ENCODE measurements at places on chromosomes 12 and 14. TPM values are rescaled to one million over a fixed set of nuclear protein-coding genes. Genes with fewer than 3 reads are reported as not detected.

The IGFBP6 gene
- total RNA-seq = 21.7 TPM

The CLEC4C gene
- total RNA-seq = not detected

The PTCSC3 gene
- total RNA-seq = not detected

The LALBA gene
- not detected for total RNA-seq

- H3K4me1 ChIP-seq = no peaks in the 10 kb centered on the region
- DNase-seq = no peak
- H3K27ac ChIP-seq = peak overlapping the region; percentile 73
- H3K4me3 ChIP-seq = no peak overlapping the region
- H3K36me3 ChIP-seq = peaks cover 27% of the 10 kb centered on the region
- H3K27me3 ChIP-seq = no peaks in the 10 kb centered on the region
Observed at GRCh38 chr12:42090899-42091298, 53.8 kb downstream of the GXYLT1 start.

DNA sequence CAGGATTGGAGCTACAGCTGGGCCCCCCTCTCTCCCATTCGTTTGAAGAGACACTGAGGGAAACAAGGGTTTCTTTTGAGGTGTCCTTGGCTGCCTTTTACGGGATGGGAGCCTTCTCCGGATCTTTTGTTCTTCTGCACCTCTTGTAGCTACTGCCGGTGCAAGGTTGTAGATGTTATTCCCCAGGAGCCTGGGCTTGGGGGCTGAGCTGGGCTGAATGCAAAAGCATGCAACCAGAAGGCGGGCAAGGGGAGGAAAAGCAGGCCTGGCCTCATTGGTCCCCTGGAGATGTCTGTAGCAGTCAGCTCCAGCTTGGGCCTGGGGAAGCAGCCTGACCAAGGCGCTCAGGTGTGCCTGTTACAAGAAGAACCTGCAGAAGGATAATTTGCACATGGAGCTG is 110.3 kb downstream of the GCH1 start:
- H3K36me3 ChIP-seq = no peaks in the 10 kb centered on the region
- no peak overlapping the region for H3K4me3 ChIP-seq
- peaks cover 9% of the 10 kb centered on the region for H3K27me3 ChIP-seq
- no peak overlapping the region for H3K27ac ChIP-seq
- peak; percentile 51 for DNase-seq

- no peaks in the 10 kb centered on the region for H3K36me3 ChIP-seq
- H3K27me3 ChIP-seq = no peaks in the 10 kb centered on the region
- no peaks in the 10 kb centered on the region for H3K4me1 ChIP-seq
- no peak overlapping the region for H3K4me3 ChIP-seq
Observed at GRCh38 chr12:101885912-101886561, 8.7 kb downstream of the DRAM1 start.

- no peak for DNase-seq
- H3K36me3 ChIP-seq = no peaks in the 10 kb centered on the region
- no peak overlapping the region for H3K4me3 ChIP-seq
Observed at GRCh38 chr12:94954029-94954685, 49.3 kb downstream of the NDUFA12 start.

- H3K27ac ChIP-seq = no peak overlapping the region
- no peaks in the 10 kb centered on the region for H3K4me1 ChIP-seq
- no peak overlapping the region for H3K4me3 ChIP-seq
- DNase-seq = peak; percentile 24
- no peaks in the 10 kb centered on the region for H3K36me3 ChIP-seq
- H3K27me3 ChIP-seq = no peaks in the 10 kb centered on the region
Observed at GRCh38 chr12:5548152-5548943, 116.4 kb downstream of the NTF3 start.

GRCh38 chr14:27148143-27148542 is 550.3 kb upstream of the NOVA1 start:
- H3K27ac ChIP-seq = no peak overlapping the region
- no peaks in the 10 kb centered on the region for H3K27me3 ChIP-seq

DNA sequence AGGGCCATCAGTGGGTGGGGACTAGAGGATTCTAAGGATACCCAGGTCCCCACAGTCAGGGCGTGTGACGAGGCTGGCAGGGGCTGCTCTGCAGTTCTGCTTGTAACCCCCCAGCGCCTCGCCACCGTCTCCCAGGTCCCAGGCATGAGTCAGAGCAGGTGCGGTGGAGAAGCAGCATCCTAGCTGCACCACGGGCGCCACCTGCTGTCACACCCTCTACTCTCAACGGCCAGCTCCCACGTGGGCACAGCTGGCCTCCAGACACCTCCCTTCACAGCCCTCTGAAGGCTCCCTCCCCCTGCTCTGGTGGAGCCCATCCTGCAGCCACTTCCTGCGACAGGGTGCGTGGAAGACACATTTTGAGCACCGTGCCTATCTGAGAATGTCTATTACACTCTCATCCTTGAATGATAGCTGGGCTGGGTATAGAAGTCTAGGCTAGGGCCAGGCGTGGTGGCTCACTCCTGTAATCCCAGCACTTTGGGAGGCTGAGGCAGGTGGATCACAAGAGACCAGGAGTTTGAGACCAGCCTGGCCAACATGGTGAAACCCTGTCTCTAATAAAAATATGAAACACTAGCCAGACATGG is 6.9 kb upstream of the NUDT14 start:
- no peaks in the 10 kb centered on the region for H3K36me3 ChIP-seq
- no peak overlapping the region for H3K27ac ChIP-seq
- peaks cover under 1% of the 10 kb centered on the region for H3K4me1 ChIP-seq
- no peak for DNase-seq
- no peaks in the 10 kb centered on the region for H3K27me3 ChIP-seq
- no peak overlapping the region for H3K4me3 ChIP-seq

DNA sequence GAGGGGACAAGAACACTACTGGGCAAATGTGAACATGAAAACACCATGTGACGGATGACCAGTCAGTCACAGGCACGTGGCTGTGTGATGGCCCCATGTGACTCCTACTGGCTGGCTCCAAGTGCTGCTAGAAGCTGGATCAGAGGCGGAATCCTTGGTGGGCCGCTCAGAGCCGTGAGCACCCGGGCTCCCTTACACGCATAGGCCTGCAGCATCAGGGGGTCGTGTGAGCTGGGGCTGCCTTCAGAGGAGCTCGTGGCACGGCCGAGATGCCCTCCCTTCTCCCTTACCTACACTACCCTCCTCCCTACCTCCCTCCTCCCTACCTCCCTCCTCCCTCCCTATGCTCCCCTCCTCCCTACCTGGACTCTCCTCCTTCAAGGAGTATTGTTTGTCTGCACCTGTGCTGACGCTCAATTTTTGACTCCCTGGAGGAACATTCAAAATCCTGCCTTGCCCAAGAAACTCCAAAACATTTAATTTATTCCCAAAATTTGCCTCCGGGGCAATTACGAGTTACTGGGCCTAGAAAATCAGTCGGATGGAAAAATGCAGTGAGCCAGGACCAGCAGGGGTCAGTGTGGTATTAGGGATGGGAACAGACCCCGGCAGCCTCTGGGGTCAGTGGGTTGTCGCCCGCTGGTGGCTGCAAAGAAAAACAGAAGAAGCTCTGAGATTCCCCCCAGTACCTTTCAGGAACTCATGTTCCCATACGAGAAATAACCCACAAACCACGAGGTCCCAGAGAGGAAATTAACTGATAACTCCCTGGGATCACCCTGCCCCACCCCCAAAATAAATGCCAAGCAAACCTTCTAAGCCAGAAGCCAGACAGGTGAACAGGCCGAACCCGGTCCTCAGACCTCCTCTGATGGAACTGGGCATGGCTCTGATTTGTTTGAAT is 61.3 kb downstream of the C14orf132 start:
- peak; percentile 96 for DNase-seq
- H3K4me1 ChIP-seq = no peaks in the 10 kb centered on the region
- no peaks in the 10 kb centered on the region for H3K27me3 ChIP-seq
- no peaks in the 10 kb centered on the region for H3K36me3 ChIP-seq
- H3K27ac ChIP-seq = no peak overlapping the region

DNA sequence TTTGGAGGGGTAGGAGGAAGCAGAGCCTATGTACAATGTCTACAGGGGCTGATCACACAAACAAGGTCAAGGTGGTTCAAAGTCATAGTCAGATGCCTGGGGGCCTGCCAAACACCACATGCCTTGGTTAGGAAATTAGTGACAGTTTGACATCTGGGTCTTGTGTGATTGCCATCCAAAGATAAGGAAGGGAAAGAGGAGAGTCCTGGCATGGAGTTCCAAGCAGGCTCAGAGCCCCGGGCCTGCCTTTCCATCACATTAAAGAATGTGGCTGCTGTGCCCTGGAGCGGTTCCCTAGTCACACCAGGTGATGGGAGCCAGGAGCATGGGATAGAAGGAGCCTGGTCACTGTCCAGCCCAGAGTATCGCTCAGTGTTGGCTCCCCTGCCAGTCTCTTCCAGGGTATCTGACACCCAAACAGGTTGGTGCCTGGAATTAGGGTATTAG is 53.6 kb upstream of the BCL2L14 start:
- H3K27ac ChIP-seq = no peak overlapping the region
- DNase-seq = peak; percentile 58
- no peaks in the 10 kb centered on the region for H3K4me1 ChIP-seq
- H3K4me3 ChIP-seq = no peak overlapping the region

DNA sequence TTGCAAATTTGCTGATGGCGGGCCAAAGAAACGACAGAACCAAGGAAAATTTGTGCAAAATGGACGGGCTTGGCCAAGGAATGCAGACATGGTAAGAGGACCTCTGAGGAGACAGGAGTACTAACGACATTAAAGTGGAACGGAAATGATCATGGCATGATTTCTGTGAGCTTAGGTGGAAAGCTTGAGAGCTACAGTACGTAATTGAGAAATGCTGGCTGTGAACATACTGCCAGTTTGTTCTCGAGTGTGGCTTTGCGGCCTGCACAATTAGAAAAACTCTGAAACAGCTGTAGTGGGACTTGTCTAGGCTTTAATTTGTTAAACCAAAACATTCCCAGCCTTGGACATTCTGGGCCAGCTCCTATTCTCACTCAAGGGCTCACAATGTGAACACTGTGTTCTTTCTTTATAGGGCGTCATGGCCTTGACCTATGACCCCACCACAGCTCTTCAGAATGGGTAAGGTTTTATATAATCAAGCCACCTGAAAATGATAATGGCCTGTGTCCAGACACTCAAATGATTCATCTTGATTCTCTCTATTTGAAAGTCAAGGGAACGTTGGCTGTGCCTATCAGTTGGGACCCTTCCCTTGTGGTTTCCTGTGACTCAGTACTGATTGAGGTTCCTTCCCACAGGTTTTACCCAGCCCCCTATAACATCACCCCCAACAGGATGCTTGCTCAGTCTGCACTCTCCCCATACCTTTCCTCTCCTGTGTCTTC is 48.5 kb downstream of the BAZ2A start:
- H3K27me3 ChIP-seq = no peaks in the 10 kb centered on the region
- no peak overlapping the region for H3K4me3 ChIP-seq
- no peak overlapping the region for H3K27ac ChIP-seq
- no peak for DNase-seq

- H3K4me3 ChIP-seq = no peak overlapping the region
- no peaks in the 10 kb centered on the region for H3K36me3 ChIP-seq
- no peak overlapping the region for H3K27ac ChIP-seq
- peak; percentile 53 for DNase-seq
- H3K4me1 ChIP-seq = no peaks in the 10 kb centered on the region
Observed at GRCh38 chr14:54640506-54640905, 73.6 kb downstream of the SAMD4A start.

GRCh38 chr14:74535756-74536325 is 42.3 kb downstream of the ISCA2 start:
- H3K4me1 ChIP-seq = no peaks in the 10 kb centered on the region
- no peaks in the 10 kb centered on the region for H3K27me3 ChIP-seq
- no peaks in the 10 kb centered on the region for H3K36me3 ChIP-seq
- DNase-seq = no peak
- H3K27ac ChIP-seq = no peak overlapping the region

- H3K27me3 ChIP-seq = no peaks in the 10 kb centered on the region
- H3K36me3 ChIP-seq = no peaks in the 10 kb centered on the region
- no peaks in the 10 kb centered on the region for H3K4me1 ChIP-seq
- H3K27ac ChIP-seq = no peak overlapping the region
- no peak overlapping the region for H3K4me3 ChIP-seq
- no peak for DNase-seq
Observed at GRCh38 chr12:26088998-26089397, 35.8 kb downstream of the BHLHE41 start.

DNA sequence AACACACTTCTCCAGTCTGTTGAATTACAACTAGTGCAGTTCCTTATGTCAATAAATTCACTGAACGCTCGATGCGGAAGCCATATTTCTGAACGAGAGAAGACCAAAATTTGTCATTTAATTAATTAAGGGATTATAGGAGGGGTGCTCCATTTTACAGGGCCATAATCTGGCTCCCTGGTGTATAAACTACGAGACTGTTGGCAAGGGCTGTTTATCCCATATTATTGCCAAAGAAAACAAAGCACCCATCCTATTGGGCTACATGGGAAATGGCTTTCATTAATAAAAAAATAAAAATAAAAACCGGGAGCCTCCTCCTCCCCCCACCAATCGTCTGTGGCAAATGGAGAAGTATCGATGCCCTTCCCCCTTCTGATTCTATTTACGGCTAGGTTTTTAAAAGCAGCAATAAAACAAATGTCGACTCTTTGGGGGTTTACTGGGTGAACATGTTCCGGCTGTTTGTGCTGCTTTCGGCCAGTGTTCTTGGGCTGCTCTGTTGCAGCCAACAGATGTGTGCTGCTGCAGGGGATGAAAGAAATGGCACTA is 24.8 kb downstream of the ATF7 start:
- peaks cover 20% of the 10 kb centered on the region for H3K36me3 ChIP-seq
- no peaks in the 10 kb centered on the region for H3K4me1 ChIP-seq
- no peak overlapping the region for H3K27ac ChIP-seq
- DNase-seq = no peak
- H3K27me3 ChIP-seq = no peaks in the 10 kb centered on the region

GRCh38 chr12:6966351-6966750 is 4.1 kb downstream of the PHB2 start:
- DNase-seq = no peak
- H3K27me3 ChIP-seq = no peaks in the 10 kb centered on the region
- no peak overlapping the region for H3K4me3 ChIP-seq

- no peak for DNase-seq
- H3K36me3 ChIP-seq = peaks cover 29% of the 10 kb centered on the region
- no peak overlapping the region for H3K4me3 ChIP-seq
- H3K27me3 ChIP-seq = no peaks in the 10 kb centered on the region
- no peak overlapping the region for H3K27ac ChIP-seq
- no peaks in the 10 kb centered on the region for H3K4me1 ChIP-seq
Observed at GRCh38 chr14:35829449-35829848, 3.3 kb downstream of the BRMS1L start.

GRCh38 chr12:89529738-89530137 is 3.9 kb upstream of the POC1B start:
- no peak for DNase-seq
- no peaks in the 10 kb centered on the region for H3K4me1 ChIP-seq
- H3K27me3 ChIP-seq = no peaks in the 10 kb centered on the region

All from endodermal cell (in vitro differentiated cells).